Stimulated activated CD4-positive, alpha-beta T cell treated with anti-CD3 and anti-CD28 coated beads, TNF-alpha, amount 100 ng/mL, for 1 hour (primary cell): ENCODE measurements at places on chromosomes 11 and 22.

DNA sequence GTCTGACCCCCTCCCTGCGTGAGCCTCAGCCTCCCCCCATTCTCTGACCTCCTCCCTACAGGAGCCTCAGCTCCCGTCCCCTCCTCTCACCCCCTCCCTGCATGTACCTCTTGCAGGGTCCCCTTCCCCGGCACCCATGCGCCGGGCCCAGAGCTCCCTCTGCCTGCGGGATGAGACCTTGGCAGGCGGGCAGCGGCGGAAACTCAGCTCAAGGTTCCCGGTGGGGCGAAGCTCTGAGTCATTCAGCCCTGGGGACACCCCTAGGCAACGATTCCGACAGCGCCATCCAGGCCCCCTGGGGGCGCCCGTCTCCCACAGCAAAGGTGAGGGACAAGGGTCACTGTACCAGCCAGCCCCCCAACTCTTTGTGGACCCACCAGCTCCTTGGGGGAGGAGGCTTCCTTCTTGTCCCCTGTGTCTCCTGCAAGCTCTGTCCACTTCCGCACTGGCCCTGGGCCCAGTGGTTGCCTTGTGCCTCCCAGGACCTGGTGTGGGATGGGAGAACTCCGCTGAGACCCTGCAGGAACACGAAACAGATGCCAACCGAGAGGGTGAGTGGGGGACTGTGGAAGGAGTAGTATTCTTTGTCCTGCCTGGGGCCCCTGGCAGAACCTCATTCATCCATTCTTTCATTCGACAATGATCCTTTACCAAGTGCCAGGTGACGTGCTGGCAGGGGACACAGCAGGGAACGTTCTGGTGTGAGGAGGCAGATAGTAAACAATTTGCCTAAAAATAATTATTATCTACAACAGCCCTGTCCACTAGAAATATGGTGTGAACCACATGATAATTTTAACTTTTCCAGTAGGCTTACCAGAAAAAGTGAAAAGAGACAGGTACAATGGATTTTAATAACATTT is 3.7 kb upstream of the RPS6KA4 start:
- DNase-seq, result no peak

- no peak for DNase-seq
These were observed 114.9 kb downstream of the NAV2 start for GRCh38 chr11:19827399-19828135.

DNA sequence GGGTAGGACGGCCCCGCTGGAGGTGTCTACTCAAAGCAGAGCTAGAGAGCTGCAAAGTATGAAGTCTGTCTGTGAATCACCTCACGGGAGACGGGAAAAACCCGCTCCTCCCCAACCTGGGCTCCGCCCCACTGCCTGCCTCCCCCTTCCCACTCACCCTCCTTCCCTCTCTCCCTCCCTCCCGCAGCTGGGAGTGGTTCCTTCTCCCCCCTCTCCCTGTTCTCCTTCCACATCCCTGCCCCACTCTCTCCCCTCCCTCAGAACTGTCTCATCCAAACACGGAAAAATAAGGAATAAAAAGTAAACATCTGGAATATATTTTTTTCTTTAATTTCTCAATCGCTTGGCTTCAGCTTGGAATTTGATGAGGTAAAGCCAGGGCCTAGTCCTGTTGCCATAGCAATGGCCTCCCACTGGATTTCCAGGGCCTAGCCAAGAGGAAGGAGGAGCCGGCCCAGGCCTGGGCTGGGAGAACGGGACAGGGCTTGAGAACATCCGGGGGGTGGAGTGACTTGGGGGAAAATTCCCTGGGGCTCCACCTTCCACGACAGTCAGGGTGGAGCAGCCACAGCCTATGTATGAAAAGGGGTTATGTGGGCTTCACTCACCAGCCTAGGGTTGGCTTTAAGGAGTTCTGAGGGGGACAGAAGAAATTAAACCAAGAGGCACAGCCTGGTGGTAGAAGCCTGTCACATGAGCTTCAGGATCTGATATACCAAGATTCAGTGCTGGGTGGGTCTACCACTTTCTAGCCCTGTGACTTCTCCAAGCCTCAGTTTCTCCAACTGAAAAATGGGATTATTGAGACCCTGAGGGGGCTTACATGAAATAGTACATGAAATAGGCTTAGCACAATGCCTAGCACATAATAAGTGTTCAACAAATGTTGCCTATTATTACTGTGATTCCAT is 2.2 kb downstream of the TNKS1BP1 start:
- DNase-seq, result no peak

- no peak for DNase-seq
These were observed 1.3 kb upstream of the SBF2 start for GRCh38 chr11:10295064-10295901.

GRCh38 chr11:129279326-129280026 is 87.4 kb upstream of the ARHGAP32 start:
- peak; percentile 50 for DNase-seq

DNA sequence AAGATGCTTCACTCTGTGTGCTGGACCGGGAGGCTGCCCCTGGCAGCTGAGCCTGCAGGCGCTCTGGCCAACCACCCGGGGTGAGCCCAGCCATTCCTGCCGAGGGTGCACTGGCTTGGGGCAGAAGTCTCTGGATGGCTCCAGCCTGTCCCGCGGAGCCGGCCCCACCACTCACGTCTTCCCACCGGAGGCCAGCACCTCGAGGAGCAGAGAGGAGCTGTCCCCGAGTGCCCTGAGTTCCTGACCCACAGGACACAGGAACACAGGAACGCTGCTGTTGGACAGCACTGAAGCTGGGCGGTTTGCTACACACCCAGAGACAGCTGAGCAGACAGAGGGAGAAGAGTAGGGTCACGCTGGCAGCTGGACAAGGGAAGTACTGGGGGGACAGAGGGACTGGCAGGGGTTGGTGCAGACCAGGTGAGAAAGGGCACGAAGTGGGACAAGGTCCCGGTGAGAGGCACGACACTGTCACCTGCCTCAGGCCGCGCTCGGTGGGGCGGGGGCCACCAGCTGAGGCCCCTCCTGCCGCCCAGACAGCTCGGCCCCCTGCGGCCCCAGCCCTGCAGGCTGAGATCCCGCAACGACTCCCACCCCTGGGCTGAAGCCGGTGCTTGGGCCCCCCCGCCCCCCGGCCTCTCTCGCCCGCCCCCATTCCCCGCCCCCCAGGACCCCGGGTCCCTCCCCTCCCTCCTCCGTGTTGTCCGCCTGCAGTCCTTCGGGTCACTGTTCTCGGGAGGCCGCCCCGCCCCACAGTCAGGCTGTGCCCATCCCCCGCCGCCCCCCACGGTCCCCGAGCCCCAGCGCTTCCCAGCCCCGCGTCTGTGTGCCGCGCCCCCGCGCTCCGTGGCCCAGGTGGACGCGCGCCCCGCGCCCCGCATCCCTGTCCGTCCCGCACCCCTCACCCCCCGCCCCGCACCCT is 624 bp upstream of the B4GALNT4 start:
- DNase-seq, result no peak

- DNase-seq, result no peak
These were observed 22.4 kb downstream of the SNAP29 start for GRCh38 chr22:20881231-20881630.

GRCh38 chr11:85602526-85603213 is 24.5 kb downstream of the DLG2 start:
- no peak for DNase-seq

GRCh38 chr22:48045369-48045768 is 1282.9 kb downstream of the TBC1D22A start:
- DNase-seq, result no peak

DNA sequence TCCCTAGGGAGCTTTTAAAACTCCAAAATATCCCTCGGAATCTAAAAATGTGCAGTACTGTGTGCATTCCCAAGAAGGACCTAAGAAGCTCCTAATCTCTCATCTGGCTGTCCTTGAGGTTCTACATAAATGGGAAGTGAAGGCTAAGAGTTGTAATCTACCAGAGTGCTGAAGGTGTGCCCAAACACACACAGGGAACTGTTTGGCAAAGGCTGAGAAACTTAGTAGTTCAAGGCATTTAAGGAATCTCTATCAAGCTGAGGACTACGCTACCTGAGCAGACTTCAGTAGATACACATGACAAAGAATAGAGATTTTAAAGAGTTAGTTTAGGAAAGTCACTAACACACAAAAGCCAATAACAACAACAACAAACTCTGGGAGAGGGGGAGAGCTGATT is 71.1 kb downstream of the TTC28 start:
- DNase-seq, result no peak

GRCh38 chr11:63682066-63683021 is 1.0 kb downstream of the RTN3 start:
- DNase-seq, result no peak

GRCh38 chr22:47054231-47055072 is 292.0 kb downstream of the TBC1D22A start:
- DNase-seq, result no peak

GRCh38 chr22:20243537-20244249 is 24.4 kb downstream of the RTN4R start:
- no peak for DNase-seq

GRCh38 chr11:66956689-66957290 is 1.4 kb downstream of the PC start:
- no peak for DNase-seq

DNA sequence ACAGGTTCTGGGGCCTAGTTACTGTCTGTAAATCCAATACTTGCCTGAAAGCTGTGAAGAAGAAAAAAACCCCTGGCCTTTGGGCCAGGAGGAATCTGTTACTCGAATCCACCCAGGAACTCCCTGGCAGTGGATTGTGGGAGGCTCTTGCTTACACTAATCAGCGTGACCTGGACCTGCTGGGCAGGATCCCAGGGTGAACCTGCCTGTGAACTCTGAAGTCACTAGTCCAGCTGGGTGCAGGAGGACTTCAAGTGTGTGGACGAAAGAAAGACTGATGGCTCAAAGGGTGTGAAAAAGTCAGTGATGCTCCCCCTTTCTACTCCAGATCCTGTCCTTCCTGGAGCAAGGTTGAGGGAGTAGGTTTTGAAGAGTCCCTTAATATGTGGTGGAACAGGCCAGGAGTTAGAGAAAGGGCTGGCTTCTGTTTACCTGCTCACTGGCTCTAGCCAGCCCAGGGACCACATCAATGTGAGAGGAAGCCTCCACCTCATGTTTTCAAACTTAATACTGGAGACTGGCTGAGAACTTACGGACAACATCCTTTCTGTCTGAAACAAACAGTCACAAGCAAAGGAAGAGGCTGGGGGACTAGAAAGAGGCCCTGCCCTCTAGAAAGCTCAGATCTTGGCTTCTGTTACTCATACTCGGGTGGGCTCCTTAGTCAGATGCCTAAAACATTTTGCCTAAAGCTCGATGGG is 13.5 kb downstream of the PIK3IP1 start:
- no peak for DNase-seq

GRCh38 chr11:94308024-94308423 is 3.6 kb downstream of the IZUMO1R start:
- DNase-seq, result no peak

DNA sequence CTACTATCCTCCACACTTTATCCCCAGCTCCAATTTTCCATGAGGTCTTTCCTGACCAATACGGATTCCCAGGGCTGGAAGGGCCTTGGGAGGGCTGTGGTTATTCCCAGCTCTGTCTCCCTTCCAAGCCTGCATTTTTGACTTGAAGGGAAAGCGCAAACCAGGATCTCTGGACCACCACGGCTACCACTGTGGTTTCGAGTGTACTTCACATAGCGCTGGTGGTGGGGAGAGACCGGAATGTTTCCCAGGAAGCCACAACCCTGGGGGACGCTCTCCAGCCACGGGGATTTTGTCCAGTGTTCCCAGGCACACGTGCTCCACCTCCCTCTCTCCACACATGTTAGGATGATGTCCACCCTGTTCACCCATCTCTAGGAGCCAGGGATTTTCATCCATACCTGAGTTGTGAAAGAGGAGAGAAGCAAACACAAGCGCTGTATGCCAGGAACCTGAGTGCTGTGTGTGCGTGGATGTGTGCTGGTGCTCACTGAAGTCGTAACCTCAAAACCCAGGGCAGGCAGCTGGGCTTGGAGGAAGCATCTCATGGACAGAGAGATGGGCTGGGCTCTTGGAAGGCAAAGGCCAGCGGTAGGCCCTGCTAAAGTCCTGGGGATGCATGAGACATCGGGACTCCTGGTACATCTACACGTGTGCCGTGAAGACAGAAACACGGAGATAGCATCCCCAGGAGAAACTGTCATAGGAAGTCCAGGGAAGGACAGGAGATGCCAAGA is 1.3 kb upstream of the NPTXR start:
- DNase-seq, result no peak

DNA sequence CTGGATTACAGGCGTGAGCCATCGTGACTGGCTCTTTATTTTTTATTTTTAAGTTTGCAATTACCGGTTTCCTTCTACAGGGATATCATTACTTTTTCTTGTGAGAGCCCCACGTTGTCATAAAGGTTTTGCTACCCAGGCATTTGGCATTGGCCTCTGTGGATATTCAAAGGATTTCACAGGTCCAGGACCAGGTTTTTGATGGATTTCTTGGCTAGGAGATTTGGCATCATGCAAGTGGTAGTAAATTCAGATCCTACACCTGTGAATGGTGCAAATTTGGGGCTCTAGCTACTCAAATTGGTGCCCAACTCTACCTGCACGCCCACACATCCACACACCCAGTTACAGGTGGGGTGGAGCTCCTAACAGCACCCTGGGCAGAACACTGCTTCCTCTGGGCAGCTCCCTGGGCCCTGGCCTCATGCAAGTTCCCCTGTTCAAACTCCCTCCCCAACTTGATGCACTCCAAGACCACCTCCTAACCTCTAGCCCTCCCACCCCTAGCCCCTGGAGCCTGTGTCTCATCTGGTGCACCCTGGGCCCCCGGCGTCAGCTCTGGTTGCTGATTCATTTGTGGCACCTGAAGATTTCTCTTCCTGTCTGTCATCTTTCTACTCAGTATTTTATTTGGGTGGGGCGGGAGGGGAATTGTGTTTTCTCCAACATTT is 9.3 kb upstream of the MRGPRD start:
- no peak for DNase-seq

- no peak for DNase-seq
These were observed 7.0 kb downstream of the ISX start for GRCh38 chr22:35072925-35073324.

GRCh38 chr22:18075720-18076497 is 1.9 kb upstream of the PEX26 start:
- DNase-seq, result no peak

- no peak for DNase-seq
These were observed 12.3 kb downstream of the BACE1 start for GRCh38 chr11:117303646-117304315.

GRCh38 chr22:26651815-26652214 is 5.6 kb upstream of the MIAT start:
- no peak for DNase-seq

- DNase-seq, result no peak
These were observed at the start of gene PARVA for GRCh38 chr11:12377106-12377823. Gene PARVA, plus strand, starts transcription at chr11:12377571. Its CDS starts 77 bp downstream, at chr11:12377648.

DNA sequence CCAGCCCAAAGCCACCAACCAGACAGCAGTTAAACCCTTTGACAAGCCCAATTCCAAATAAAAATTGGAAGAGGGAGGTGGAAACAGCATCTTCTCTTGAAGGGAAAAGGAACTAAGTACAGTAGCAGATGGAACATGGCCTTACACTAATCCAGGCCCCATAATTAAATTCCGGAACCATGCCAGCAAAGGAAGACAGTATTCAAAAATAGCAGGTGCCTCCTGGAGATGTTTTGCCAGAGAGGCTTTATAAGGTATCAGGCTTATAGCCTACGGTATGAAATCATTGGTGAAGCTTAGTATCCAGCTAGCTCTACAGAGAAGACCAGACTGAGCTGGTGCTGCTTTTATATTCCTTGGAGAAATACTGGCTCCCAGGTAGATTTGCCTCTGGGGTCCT is 344.1 kb upstream of the API5 start:
- DNase-seq, result no peak

GRCh38 chr22:22348127-22348814 is 103.7 kb downstream of the VPREB1 start:
- DNase-seq, result no peak

- no peak for DNase-seq
These were observed 131.4 kb downstream of the TENM4 start for GRCh38 chr11:79309407-79309806.

GRCh38 chr11:14223636-14224288 is 135.2 kb downstream of the RRAS2 start:
- no peak for DNase-seq

- DNase-seq, result no peak
These were observed 372.6 kb upstream of the NARS2 start for GRCh38 chr11:78946945-78947902.
